ENCODE measurements at places on chromosomes 6 and 20.

DNA sequence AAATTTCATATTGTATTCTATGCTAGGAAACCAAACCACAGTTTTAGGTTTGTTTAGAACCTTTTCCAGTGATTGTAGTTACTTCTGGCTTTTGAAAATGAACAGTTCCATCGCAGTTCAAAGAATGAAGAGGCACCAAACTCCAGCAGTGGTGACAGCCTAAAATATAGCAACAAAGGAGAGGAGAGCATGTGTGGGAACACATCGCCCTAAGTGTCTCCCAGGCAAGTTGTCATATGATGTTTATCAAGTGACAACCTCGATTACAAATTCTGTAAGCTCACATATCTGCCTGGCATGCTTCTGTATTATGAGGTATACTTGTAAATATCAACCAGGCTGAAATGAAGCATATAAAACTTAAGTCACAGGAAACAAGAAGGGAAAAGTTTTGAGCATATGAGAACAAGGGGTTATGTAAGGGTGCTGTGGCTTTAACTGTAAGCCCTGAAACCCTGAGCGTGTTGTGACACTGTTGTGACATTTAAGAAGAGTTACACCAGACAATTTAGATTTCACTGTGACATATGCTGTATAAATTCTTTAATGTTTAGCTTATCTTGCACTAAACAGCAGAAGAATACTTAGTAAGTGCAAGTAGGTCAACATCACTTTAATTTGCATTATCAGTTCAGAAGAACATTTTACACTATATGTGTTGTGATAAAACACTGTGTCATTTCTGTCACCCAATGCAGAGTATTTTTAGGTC lies 29.1 kb upstream of the FBXL4 start:
- no peak for DNase-seq

- DNase-seq: no peak
Observed at GRCh38 chr6:166496460-166496859, 90.0 kb downstream of the RAMACL start.

- DNase-seq: no peak
Observed at GRCh38 chr6:33976437-33977360, 169.2 kb downstream of the GRM4 start.

DNA sequence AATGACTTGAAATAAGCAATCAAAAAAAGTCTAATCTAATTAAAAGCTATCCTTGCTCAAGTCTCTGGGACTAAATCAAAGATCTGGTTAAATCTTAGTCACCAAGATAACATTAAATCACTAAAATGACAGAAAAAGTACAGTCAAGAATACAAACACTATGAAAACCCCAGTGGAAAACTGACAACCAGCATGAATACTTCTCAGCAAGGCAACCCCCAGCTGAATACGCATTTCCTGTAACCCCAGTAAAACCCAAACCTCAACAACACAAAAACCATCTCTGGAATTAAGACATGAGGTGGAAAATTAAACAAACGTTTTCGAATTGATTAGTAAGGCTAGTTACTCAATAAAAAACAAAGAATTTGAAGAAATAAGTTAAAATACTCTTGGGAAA lies 23.7 kb upstream of the ZC3H12D start:
- DNase-seq: no peak

DNA sequence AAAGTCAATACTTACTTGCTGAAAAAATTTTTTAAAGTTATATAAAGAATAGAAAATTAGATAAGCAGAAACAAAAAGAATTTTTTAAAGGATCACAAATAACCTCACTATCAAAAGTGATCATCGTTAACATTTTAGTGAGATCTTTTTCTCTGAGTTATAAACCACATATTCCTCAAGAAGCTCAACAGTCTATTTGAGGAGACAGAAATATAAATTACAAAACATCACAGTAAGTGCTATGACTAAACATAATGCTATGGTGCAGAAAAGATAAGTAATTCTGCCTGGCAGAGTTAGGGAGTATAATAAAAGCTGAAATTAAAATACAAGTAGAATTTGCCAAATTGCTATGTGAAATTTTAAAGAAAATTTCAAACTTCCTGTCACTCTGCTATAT lies 226.7 kb downstream of the LMBRD1 start:
- no peak for DNase-seq

- no peak for DNase-seq
Observed at GRCh38 chr20:47150403-47151152, 205.9 kb downstream of the ZMYND8 start.

DNA sequence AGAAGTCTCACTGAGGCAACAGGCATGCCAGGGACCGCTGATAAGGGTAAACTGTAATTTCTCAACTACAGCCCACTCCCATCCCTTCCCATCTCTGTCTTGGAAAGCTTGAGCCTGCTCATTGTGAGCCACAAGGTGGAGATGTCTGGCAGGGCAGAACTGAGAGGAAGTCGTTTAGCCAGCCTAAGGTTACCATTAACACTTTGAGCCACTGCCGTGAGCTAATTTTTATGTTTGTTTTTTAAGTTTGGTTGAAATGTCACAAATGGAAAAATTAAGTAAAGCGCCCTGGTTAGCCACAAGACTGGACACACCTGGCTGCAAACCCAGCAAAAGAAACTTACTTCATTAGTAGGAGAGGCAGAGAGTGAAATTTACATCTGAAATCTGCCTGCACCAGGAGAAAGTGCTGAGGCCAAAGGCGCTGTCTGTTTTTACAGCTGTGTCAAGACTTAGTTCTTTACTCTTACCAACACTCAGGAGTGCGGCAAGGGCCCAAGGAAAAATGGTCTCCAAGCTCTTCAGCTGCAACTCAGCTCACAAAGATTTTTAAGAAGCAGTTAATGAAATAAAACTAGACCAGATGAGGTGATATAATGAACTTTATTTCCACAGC lies 50.0 kb upstream of the FAM83C start:
- DNase-seq: no peak

DNA sequence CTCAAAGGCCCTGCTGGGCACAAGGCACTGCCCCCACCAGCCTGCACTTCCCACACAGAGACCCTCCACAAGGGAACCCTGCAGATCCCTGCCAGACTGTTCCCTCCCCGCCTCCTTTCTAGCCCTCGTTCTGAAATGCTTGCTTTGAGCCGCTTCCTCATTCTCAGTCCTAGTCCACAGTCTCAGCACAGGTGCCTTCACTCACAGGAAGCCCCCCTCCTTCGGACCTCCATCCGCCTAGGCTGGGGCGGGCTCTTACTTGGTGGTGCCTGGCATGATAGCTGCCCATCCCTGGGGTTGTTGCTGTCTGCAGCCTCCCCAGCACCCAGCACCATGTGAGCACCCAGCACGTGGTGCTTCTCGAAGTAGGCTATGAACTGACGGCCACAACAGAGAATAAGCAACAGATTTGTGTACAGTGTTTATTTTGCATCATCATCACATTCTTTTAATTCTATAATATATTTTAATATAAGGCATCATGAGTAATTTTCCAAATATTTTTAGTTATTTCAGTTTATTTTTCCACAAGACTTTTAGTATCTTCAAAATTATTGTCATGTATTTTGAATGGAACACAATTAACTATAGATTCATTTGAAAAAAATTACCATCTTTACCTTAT lies 12.3 kb downstream of the CST5 start:
- no peak for DNase-seq

DNA sequence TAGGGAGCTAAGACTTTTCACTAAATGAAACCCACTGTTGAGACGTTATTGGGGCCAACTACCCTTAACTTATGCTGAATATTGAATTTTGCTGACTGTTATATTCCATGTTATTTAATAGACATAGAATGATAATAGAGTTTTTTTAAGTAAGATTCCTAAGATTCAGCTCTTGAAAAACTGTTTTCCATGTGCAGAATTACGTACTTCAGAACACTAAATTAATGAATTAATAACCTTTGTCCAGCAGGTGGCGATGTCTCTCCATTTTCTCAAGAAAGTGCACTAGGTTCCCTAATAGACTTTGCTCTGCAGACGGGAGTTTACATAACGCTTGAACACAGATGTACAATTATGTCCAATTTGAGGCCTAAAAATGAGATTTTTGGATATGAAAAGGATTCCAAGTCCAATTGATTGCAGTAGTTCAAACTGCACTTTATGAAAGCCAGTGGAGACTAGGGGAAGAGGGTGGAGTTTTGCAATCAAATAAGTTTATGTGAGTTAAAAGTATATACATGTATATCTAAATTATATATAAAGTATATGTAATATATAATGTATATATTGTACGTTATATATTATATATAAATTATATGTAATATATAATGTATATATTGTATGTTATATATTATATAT lies 282.1 kb downstream of the UST start:
- DNase-seq: peak; percentile 30

DNA sequence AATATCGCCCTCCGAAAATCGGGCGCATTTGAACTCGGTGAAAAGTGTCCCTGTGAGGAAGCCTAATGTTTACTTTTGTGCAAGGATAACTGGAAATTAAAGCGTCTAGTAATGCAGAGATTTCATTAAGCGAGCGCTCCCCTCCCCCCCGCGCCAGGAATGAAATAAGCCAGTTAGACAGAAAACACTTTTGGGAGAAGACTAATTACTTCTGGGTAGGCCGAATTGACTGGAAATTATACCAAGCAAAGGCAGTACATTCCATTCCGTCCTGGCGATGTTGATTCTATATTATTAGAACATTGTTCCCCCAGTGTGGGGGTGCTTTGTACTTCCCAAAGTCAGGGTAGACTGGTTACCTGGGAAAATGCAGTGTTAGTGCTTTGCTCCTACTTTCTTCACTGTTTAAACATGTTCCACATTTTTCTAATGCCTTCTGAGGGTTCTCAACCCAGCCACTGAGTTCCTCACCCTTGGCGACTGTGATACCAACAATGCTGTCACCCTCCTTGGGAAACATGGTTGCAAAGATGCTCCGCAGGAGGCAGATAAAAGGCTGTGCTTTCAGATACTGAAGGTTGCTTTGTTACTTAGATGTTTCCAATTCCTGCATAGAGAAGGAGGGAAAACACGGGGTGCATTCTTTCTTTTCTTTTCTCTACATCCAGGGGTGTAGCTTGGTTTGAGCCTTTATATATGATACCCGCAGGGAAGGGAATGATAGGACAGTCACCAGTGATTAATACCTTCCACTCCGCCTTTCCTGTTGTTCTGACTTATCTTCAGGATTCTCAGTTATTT lies 2.6 kb downstream of the GJA1 start:
- no peak for DNase-seq

DNA sequence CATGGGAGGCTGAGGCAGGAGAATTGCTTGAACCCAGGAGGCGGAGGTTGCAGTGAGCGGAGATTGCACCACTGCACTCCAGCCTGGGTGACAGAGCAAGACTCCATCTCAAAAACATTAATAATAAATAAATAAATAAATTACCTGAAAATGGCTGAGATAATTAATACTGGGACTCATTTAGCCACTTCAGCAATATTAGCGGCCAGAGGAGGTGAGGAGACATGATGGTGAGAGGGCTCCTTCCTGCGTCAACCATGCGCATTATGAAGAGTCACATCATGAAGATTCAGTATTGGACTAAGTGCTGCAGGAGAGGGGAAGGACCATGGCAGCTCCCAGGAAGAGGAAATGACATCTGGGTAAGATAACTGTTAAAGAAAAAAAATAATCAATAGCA lies 2.9 kb upstream of the PYGB start:
- DNase-seq: no peak

DNA sequence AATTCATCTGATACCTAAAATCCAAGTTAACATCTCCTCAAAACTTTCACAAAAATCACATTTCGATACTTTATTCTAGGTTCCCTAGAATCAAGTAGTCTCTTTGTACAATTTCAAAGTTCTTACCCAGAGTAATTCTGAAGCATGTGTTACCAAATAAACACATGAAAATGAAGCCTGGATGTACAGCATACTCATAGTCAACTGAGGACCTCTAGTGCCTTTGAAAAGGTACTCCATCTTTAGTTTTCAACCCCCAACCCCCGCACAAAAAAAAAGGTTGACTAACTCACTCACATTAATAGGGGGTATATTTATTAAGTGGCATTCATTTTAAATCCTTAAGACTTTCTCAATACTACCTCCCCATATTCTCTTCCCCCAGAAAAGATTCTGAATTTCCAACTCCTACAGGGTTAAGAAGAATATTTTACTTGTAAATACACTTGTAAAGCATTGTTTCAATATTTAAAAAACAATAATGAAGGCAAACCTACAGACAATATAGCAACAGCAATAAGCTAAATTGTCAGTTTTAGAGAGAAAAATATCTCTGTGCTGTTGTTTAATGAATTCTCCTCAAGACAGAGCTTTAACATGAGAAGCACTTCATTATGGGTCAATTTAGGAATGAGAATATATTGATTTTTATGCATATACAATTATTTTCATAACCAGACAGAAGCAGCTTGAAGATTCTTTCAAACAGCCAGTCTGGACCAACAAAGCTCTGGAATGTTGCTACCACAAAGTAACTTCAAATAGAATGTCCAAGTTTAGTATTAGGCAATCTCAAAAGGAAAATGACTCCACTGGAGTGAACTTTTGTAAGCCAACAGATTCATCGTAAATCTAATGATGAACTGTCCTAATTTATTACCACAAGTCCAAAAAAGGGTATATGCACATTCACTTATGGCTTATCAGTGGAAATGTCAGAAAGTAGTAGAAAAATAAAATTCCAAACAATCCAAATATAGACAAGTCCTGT lies 3.3 kb downstream of the PLN start:
- DNase-seq: no peak

- DNase-seq: no peak
Observed at GRCh38 chr6:57252975-57253374, 30.9 kb upstream of the RAB23 start.

DNA sequence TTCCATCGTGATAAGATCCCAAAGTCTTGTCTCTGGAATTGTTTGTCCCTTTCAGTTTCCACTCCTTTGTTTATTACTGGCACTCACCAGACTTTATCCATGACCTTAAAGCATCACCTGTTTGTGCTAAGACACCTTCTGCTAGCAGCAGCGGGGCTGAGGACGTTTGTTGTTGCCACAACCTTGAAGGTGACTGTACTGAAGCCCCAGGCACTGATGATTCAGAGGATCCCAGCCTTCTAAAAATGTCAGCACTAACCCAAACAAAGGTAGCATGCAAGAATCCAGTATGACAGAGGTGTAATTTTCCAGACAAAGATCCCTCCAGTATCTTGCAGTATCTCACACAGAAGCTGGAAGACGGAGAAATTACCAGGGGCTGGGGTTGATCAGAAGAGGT lies 28.9 kb upstream of the SMIM8 start:
- no peak for DNase-seq

DNA sequence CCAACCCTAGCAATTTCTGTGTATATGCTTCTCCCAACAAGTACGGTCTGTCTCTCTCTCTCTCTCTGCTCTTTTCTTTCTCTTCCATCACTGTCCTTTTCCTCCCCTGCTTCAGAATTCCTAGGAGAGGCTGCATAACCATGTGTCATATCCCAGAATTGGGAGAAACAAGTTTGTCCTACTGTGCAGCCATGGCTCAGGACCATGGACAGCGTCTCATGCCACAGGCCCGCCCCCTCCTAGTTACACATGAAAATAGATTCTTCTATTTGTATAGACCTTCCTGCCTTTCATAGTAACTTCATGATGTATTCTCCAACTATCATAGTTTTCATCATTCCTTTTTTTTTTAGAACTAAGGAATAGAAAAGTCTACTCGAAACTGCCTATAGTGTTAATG lies 98.0 kb downstream of the FNDC1 start:
- DNase-seq: no peak
